ENCODE measurements at places on chromosomes 5 and 9.

DNA sequence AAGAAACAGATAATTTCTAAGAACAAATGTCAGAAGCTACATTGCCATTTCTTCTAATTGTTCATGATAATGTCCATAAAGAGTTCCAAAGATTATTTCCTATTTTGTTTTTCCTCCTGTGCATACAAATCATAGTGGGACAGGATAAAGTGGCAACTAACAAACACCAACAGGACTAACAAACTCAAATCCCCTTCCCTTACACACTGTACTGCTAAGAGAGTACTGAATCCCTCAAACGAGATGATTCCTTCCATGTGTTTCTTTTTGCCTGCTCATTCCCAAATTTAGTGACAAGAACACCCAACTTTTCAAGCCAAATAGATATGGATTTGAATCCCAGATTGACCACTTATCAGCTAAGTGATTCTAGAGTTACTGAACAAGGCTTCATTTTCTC, 15.2 kb downstream of the STRBP start:
- DNase-seq: no peak

GRCh38 chr5:73104326-73104725, 16.0 kb upstream of the TMEM171 start:
- no peak for DNase-seq

GRCh38 chr9:94779693-94780290, 53.3 kb downstream of the AOPEP start:
- DNase-seq: no peak

DNA sequence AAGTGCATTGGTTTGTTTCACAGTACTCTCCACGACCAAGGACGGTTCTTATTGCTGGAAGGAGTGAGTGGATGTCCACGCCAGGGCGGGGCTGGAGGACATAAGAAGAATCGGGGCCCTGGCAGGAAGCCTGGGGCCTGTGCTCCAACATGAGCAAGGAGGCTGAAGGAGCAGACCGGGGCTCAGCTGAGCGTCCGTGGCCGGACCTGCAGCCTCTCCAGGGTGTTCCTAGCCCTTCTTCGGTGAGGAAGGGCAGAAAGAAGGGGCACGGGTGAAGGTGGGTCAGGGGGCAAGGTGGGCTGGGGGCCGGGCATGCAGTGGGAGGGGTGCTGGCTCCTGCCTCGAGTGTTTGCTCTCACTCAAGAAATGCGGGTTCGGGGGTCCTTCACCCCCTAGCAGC, 18.1 kb downstream of the FAM78A start:
- peak; percentile 5 for DNase-seq

- DNase-seq: no peak
Measured at GRCh38 chr9:18331310-18331684, 142.7 kb upstream of the ADAMTSL1 start.

DNA sequence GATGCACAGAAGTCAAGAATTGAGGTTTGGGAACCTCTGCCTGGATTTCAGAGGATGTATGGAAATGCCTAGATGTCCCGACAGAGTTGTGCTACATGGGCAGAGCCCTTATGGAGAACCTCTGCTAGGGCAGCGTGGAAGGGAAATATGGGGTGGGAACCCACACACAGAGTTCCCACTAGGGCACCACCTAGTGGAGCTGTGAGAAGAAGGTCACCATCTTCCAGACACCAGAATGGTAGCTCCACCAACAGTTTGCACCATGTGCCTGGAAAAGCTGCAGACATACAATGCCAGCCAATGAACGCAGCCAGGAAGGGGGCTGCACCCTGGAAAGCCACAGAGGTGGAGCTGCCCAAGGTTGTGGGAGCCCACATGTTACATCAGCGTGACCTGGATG, 104.5 kb downstream of the STK32A start:
- no peak for DNase-seq

- no peak for DNase-seq
Measured at GRCh38 chr5:174259696-174260420, 214.4 kb downstream of the NSG2 start.

- no peak for DNase-seq
Measured at GRCh38 chr9:107348836-107349235, 65.8 kb downstream of the RAD23B start.

- DNase-seq: no peak
Measured at GRCh38 chr5:16578474-16578883, 38.3 kb downstream of the RETREG1 start.

GRCh38 chr5:93632327-93632726, 49.3 kb downstream of the NR2F1 start:
- no peak for DNase-seq

GRCh38 chr9:4159696-4160095, 140.2 kb downstream of the GLIS3 start:
- no peak for DNase-seq

DNA sequence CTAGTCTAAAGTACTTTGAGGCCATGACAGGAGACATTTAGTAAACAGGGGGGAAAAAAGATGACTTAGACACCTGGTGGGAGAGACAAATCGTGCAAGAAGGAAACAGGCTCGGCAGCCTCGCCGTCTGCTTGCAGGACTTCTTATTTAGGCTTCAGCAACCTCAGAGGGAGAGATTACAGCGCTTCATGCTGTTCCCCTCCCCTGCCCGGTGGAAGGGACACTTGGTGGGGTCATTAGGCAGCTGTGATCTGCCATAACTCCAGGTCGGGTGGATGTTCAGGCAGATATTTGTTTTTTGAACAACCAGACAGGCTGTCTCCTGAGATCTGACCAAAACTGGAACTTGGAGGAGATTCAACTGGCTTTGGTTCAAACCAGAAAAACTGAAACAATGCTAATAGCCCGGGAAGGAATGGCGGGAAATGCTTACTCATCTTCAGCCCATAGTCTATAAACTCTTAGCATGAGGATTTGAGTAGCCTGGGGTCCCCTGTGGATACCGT, 38.1 kb upstream of the CD180 start:
- no peak for DNase-seq

GRCh38 chr9:130981002-130981755, 27.8 kb upstream of the LAMC3 start:
- no peak for DNase-seq

DNA sequence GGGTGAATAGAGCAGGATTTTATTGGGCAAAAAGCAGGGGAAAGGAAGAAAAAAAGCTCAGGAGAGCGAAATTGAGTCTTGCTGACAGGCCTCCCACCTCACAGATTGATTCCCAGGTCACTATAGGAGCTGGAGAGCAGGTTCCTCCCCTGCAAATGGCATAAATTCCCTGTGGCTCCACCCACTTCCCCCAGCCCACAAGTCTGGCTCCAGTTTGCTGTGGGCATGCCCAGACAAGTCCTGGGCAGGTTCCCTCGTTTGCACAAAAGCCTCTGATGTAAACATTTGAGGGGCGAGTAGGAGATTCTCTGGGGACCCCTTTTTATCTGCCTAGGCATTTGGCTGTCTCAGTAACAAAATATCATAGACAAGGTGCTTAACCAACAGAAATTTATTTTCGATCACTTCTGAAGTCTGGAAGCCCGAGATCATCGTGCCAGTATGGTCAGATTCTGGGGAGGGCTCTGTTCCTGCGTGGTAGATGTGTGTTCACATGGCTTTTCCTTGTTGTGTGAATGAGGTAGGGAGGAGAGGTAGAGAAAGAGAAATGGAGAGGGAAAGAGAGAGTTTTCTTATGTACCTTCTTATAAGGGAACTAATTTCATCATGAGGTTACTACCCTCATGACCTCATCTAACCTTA, 614.5 kb downstream of the MAT2B start:
- no peak for DNase-seq

- no peak for DNase-seq
Measured at GRCh38 chr5:41817625-41818301, 52.5 kb downstream of the OXCT1 start.

- DNase-seq: peak; percentile 44
Measured at GRCh38 chr9:133184971-133185370, 21.3 kb upstream of the GBGT1 start.

DNA sequence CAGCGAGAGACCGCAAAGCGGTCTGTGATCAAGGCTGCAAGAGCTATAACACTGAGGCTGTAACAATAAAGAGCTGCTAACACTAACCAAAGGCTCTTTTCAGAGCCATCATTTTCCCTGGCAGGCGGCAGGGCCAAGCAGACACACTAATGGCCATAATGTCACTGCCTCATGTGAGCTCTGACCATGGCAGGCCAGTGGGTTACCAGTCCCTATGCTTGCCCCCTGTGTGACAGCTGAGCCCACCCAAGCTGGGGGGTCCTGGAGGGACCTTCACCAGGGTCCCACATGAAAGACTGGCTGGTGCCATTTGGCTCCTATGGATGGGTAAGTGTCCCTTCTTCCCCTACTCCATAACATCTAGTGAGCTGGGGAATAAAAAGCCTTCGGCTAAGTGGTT, 29.6 kb upstream of the TESK1 start:
- no peak for DNase-seq

DNA sequence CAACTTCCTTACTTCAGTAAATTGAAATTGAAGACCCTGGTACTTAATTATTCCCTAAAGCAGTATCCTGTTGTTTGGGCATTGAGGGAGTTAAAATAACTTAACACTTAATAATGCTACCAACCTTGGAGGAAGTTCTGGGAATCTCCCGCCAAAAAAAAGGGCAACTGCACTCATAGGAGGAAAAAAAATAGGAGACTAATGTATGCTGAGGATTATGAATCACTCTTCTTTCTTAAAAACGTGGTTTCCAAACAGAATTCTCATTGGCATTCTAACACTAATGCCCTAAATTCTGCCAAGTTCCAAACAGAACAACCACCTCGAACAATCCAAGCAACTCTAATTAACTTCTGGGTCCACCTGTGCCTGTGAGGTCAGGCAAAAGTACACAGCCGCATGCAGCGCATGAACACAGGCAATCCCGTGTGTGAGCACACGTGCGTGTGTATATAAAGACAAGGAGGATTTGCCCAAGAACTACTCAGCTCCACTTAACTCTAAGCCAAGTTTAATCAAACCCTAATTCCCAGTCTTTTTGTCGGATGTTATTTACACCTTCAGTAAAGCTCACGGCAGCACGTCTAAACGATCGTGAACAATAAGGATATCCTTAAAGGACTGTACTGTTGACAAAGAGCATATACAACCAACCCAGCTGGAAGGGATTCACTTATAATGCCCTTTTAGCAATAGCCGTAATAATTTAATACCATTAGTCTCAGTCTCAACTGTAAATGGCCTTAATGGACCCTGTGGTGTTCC, 78.4 kb downstream of the EBF1 start:
- no peak for DNase-seq

DNA sequence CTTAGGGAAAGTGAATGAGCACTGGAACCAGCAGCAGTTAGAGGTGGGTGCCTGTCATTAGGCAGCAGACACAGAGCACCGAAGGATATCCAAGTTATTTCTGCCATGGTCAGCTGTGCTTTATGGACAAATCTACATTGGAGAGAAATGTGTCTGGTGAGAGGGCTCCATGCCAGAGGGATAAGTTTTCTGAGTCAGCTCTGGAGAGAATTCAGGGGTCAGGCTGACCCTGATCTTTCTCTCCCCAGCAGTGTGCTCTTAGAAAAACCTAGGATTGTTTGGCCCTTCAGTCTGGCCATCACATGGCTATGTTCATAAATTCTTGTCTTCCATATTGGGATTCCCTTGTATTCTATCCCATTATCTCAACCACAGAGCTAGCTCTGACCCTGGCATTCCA, 8.9 kb upstream of the IL17B start:
- DNase-seq: no peak

- DNase-seq: no peak
Measured at GRCh38 chr9:134253606-134254205, 72.5 kb upstream of the RXRA start.

GRCh38 chr5:177325868-177326381, 14.2 kb upstream of the MXD3 start:
- no peak for DNase-seq

GRCh38 chr5:168426007-168426863, 60.0 kb upstream of the RARS1 start:
- no peak for DNase-seq

DNA sequence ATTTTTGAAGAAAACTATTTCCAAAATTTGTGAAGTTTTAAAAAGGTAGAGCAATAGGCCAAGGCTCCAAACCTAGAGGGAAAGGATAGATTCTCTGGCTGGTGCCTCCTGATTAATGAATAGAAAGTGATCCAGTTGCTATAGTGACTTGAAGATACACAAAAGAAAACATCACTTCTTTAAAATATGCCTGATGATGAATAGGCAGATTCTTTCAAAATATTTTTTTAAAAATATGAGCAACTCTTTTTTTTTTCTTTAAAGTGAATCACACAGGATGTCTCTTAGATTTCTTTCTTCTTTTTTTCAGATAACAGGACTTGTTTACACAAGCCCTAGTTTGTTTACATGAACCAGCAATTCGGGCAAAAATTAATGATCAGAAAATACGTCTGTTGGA, 124.4 kb downstream of the RFK start:
- DNase-seq: no peak

GRCh38 chr5:1830571-1831228, 29.5 kb downstream of the NDUFS6 start:
- DNase-seq: no peak

DNA sequence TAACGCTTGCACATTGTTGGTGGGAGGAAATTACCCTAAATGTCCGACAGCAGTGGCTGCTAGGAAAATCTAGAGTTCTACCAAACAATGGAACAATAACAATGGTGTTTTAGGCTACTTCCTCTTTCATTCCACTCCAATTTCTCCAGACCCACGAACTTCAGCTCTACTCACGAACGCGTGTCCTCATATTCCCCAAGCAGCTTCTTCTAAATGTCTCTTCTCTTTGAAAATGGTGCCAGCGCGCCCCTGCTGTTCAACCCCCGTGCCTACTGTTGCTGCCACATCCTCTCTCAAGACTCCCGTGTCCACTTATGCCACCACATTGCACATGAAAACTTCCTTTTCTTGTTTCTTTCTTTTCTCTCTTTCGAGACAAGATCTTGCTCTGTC, 25.6 kb downstream of the OR2V2 start:
- DNase-seq: peak; percentile 51

- DNase-seq: no peak
Measured at GRCh38 chr9:104682642-104683041, 11.7 kb upstream of the OR13D1 start.

GRCh38 chr5:173963182-173963838, 25.7 kb upstream of the C5orf47 start:
- DNase-seq: no peak

DNA sequence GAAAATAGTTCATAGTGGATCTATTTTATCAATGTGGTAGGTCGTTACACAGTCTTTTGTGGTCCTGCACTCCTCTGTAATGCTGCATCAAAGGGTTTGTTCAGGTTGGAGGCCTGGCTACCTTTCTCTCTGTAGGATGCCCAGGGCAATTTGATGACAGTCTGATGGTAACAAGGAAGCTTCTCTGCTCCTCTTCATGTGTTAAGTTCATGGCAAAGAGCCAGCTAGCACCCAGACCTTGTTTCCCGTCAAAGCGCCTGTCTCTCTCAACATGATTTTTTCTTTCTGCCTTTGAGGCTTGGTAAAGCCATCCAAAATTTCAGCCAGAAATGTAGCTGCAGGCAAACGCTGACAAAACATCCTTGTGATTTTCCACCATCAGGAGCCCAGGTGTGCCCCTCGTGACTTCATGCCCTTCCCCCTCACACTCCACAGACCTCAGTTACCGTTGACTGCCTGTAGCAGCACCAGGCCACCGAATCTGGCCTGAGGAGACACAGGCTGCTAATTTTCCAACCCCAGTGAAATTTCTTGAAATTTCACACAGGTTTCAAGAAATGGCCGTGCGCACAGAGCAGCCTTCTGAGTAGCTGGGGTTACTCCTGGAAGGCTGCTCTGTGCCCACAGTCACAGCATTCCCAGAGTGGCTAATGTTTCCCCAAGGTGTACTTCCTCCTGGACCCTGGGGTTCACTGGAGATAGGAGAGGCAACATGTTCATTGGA, 292.7 kb downstream of the CWC27 start:
- no peak for DNase-seq

Measured in CD4-positive, alpha-beta T cell treated with Interleukin-17A for 4 hours (primary cell).